ENCODE measurements at places on chromosomes 2 and 18. TPM values are rescaled to one million over a fixed set of nuclear protein-coding genes. Genes with fewer than 3 reads are reported as not detected.

RND3 gene
- total RNA-seq: 46.2 TPM

MC4R gene
- total RNA-seq: not detected

RNF152 gene
- total RNA-seq: 0.01 TPM

ERICH2 gene
- total RNA-seq: not detected

BMP10 gene
- not detected for total RNA-seq

ABCG8 gene
- not detected for total RNA-seq

BCL11A gene
- 0.02 TPM for total RNA-seq

DNAJC5G gene
- not detected for total RNA-seq

SLC8A1 gene
- 0.34 TPM for total RNA-seq

TRIM43 gene
- not detected for total RNA-seq

ECEL1 gene
- total RNA-seq: 0.19 TPM

LMAN2L gene
- 19.8 TPM for total RNA-seq

ANKRD30B gene
- total RNA-seq: not detected

POMC gene
- not detected for total RNA-seq

MFSD2B gene
- 0.62 TPM for total RNA-seq

SIX2 gene
- 0.97 TPM for total RNA-seq

GPR45 gene
- total RNA-seq: not detected

NDUFS1 gene
- 60.4 TPM for total RNA-seq

NYAP2 gene
- total RNA-seq: not detected

SKA1 gene
- 11.9 TPM for total RNA-seq

LIMS4 gene
- total RNA-seq: 0.57 TPM

SLC19A3 gene
- total RNA-seq: 2.9 TPM

RAB27B gene
- total RNA-seq: 10.5 TPM

LCT gene
- 0.05 TPM for total RNA-seq

SPP2 gene
- not detected for total RNA-seq

RGPD4 gene
- total RNA-seq: not detected

STAT1 gene
- total RNA-seq: 54.7 TPM

IFIH1 gene
- 1.2 TPM for total RNA-seq

ZNF892 gene
- total RNA-seq: 0.25 TPM

DCC gene
- total RNA-seq: not detected

SMYD1 gene
- not detected for total RNA-seq

PUM2 gene
- 34.8 TPM for total RNA-seq

AMER3 gene
- not detected for total RNA-seq

CAPN13 gene
- total RNA-seq: 0.07 TPM

NT5C1B gene
- total RNA-seq: not detected

HEATR5B gene
- 7.2 TPM for total RNA-seq

GKN2 gene
- 2.2 TPM for total RNA-seq

TDRD15 gene
- total RNA-seq: not detected

LRRC30 gene
- not detected for total RNA-seq

IL36RN gene
- total RNA-seq: 0.21 TPM

CERKL gene
- total RNA-seq: 0.15 TPM

ESPNL gene
- 0.15 TPM for total RNA-seq

CNGA3 gene
- not detected for total RNA-seq

L3MBTL4 gene
- total RNA-seq: not detected

C2orf74 gene
- 15.2 TPM for total RNA-seq

CHPF gene
- 31.7 TPM for total RNA-seq

RUFY4 gene
- not detected for total RNA-seq

INO80D gene
- total RNA-seq: 1.5 TPM
